ENCODE measurements at places on chromosomes 5 and 9. TPM values are rescaled to one million over a fixed set of nuclear protein-coding genes. Genes with fewer than 3 reads are reported as not detected.

DNA sequence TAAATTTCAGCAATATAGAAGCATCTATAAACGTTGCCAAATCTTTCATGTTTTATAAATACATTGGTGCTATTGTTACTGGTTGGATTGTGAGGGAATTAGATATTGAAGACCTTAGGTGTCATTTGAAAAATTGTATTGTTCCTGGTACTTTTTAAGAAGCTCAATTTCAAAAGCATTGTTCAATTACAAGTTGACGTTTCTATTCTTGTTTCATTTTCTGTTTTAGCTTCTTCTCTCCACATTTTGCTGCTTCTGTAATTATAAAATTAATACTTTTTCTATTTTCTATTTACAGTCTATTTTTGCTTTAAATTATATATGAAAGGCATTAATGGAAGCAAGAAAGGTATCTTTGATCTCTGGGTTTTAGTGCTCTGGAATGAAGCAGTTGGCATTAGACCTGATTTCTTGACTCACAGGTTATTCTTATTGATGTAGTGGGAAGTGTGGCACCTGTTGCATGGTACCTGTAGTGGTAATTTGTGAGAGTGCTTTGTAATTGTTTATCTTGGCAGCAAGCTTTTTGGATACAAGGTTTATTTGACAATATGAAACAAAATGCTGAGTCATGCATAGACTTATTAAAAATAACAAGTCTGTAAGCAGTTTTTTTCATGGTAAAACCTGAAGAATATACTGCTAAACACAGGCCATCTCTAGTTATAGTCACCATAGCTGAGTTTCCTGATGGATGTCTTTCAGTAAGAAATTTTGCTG, 13.2 kb downstream of the MACIR start:
- no peak for DNase-seq
- H3K36me3 ChIP-seq, result no peaks in the 10 kb centered on the region
- H3K27ac ChIP-seq, result no peak overlapping the region
- H3K4me1 ChIP-seq, result peaks cover 7% of the 10 kb centered on the region
- no peaks in the 10 kb centered on the region for H3K27me3 ChIP-seq
- no peak overlapping the region for H3K4me3 ChIP-seq

DNA sequence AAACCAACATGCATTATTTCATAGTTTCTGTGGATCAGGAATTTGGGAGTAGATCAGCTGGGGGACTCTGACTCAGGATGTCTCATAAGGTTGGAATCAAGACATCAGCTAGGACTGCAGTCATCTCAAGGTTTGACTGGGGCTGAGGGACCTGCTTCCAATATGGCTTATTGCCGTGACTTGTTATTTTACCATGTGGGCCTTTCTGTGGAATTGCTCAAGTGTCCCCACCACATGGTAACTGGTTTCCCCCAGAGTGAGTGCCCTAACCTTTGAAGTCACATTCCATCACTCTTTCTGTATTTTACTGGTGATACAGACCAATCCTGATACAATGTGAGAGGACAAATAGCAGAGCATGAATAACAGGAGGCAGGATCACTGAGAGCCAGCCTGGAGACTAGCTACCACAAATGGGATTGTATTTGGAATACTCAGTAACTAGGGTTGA, 70.2 kb upstream of the ELL2 start:
- no peak overlapping the region for H3K4me3 ChIP-seq
- H3K27me3 ChIP-seq, result no peaks in the 10 kb centered on the region
- no peaks in the 10 kb centered on the region for H3K4me1 ChIP-seq
- no peaks in the 10 kb centered on the region for H3K36me3 ChIP-seq
- DNase-seq, result no peak

DNA sequence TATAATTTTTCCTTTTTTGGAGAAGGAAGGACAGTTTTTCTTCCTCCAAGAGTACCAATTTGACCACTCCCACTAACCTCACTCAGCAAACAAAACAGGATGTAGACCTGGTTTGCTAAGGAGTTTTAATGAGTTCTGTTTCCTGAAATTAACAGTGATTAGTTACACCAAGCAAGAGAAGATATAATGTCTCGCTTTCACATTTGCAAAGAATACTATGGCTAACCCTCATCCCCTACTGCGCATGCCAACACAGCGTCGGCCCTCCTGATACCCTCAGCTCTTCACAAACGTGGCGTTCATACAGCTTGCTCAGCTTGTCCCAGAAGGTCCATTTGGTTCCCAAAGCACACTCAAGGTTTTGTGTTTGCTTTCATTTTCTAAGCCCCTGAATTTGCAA, 41.9 kb upstream of the IPPK start:
- no peaks in the 10 kb centered on the region for H3K4me1 ChIP-seq
- no peak overlapping the region for H3K27ac ChIP-seq

DNA sequence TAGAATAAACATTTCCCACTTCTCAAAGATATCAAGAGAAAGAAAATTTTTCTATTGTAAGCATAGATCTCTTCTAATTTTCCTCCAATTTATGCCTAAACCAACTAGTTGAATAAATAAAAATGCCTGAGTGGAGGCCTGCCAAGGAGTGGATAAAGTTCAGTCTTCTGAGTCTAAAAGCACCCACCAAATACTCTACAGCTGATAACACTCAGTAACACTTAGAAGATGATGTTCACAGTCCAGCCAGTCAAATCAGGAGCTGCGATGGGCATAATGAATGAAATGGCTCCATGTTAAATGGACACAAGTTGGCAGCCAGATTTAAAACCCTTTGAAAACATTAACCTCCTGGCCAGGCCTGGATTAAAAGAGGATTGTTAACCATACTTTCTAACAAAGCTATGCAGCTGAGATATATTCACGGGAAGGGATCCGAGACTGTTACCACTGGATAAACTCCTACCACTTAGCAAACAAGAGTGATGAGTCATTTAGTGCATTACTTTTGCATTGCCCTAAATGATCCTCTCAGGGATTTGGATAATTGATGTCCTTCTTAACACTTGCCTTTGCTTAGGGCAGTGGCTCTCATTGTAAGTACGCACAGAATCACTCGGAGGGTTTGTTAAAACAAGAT, 63.7 kb upstream of the CCDC112 start:
- H3K27me3 ChIP-seq, result no peaks in the 10 kb centered on the region
- H3K4me1 ChIP-seq, result peaks cover 7% of the 10 kb centered on the region
- no peak for DNase-seq
- peak overlapping the region; percentile 3 for H3K27ac ChIP-seq
- H3K36me3 ChIP-seq, result no peaks in the 10 kb centered on the region

DDX46 gene
- polyA plus RNA-seq, result 15.3 TPM

All from hepatocyte (in vitro differentiated cells).